Upper lobe of right lung (tissue), 1 donor: ENCODE measurements at places on chromosomes 12 and 14. TPM values are rescaled to one million over a fixed set of nuclear protein-coding genes. Genes with fewer than 3 reads are reported as not detected.
A peak's percentile ranks its signal among the peaks of the same experiment; 100 is the strongest.

Gene INHBC
- total RNA-seq: not detected

Gene CD27
- 1.5 TPM for total RNA-seq

Gene CLEC2D
- 12.9 TPM for total RNA-seq

Gene OVCH1
- total RNA-seq: 2.0 TPM

Gene KERA
- not detected for total RNA-seq

Gene B4GALNT3
- 14.0 TPM for total RNA-seq

Gene KLRB1
- 3.3 TPM for total RNA-seq

Gene NR1H4
- not detected for total RNA-seq

Gene SERPINA12
- not detected for total RNA-seq

Gene POTEM
- not detected for total RNA-seq

Gene USP44
- total RNA-seq: 14.9 TPM

Gene TAS2R9
- total RNA-seq: not detected

DNA sequence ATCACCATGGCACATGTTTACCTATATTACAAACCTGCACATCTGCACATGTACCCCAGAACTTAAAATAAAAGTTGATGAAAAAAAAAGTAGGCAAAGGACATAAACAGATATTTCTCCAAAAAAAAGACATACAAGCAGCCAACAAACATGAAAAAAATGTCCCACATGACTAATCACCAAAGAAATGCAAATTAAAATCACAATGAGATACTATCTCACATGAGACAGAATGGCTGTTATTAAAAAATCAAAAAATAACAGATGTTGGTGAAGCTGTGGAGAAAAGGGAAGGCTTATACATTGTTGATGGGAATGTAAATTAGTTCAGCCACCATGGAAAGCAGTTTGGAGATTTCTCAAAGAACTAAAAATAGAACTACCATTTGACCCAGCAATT, 68.0 kb upstream of the FAR2 start:
- H3K27ac ChIP-seq: no peak overlapping the region
- DNase-seq: no peak
- H3K27me3 ChIP-seq: no peaks in the 10 kb centered on the region

GRCh38 chr14:61051051-61051450, 70.0 kb downstream of the SLC38A6 start:
- H3K27ac ChIP-seq: no peak overlapping the region
- H3K4me1 ChIP-seq: no peaks in the 10 kb centered on the region
- H3K4me3 ChIP-seq: no peak overlapping the region
- no peak for DNase-seq
- no peaks in the 10 kb centered on the region for H3K27me3 ChIP-seq
- no peaks in the 10 kb centered on the region for H3K36me3 ChIP-seq

DNA sequence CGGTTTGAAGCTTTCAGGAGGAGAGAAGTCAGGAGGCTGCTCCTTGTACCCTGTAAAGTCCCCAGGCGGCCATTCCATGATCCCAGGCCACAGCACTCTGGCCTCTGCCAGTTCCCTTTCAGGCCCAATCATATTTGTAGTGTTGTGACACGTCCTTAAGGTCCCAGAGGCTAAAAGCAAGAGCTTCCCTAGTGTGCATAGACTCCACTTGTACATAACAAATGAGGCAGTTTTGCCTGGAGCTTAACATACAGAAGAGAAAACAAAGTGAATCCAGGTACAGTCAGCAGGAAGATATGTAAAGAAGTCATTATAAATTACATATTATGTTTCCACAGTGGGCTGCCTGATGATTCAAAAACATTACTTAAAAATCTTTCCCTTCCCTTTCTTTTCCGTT, 81.1 kb upstream of the RPH3A start:
- H3K27me3 ChIP-seq: no peaks in the 10 kb centered on the region
- no peak overlapping the region for H3K27ac ChIP-seq
- no peaks in the 10 kb centered on the region for H3K36me3 ChIP-seq
- H3K4me3 ChIP-seq: no peak overlapping the region
- no peak for DNase-seq

DNA sequence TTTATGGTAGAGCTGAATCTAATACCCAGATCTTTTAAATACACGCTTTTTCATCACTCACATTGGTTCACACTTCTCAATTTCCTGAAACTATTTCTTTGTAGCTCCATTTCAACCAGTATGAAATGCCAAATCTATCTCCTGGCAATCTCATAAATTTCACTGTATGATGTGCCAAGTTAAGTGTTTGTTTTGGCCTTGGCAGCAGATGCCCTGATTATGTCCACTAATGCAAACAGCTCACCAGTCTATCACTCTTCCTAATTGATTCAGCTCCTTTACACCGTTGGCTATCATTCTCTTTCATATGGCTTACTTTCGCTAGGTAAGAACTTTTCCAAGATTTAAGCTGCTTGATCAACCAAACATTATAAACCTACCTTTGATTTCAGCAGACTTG, 58.6 kb downstream of the ZFC3H1 start:
- no peak for DNase-seq
- no peaks in the 10 kb centered on the region for H3K27me3 ChIP-seq
- peaks cover 3% of the 10 kb centered on the region for H3K4me1 ChIP-seq
- H3K27ac ChIP-seq: no peak overlapping the region
- H3K36me3 ChIP-seq: peaks cover 39% of the 10 kb centered on the region

DNA sequence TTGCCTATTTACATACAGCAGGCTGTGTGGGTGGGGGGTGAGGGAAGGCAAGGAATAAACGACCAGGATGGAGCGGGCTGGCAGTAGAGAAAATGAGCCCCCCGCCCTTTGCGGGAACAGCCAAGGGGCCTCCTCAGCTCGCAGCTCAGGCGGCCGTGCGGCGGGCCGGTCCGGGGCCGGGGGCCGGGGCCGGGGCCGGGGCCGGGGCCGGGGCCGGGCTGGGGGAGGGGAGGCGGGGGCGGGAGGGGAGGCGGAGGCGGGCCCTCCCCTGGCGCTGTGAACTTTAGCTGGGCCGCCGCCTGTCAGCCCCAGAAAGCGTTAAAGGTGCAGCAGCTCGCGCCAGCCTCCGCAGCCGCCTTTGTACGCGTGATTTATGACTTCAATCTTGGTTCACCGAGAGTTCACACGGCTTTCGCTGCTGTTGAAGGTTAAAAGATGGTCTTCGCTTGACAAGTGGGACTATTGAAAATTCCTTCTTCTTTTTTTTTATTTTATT, 28.8 kb downstream of the HOXC4 start:
- no peak overlapping the region for H3K27ac ChIP-seq
- peaks cover 17% of the 10 kb centered on the region for H3K27me3 ChIP-seq
- H3K4me3 ChIP-seq: no peak overlapping the region

- H3K4me3 ChIP-seq: no peak overlapping the region
- no peaks in the 10 kb centered on the region for H3K27me3 ChIP-seq
- DNase-seq: no peak
Measured at GRCh38 chr12:67747869-67748742, 99.6 kb downstream of the DYRK2 start.

DNA sequence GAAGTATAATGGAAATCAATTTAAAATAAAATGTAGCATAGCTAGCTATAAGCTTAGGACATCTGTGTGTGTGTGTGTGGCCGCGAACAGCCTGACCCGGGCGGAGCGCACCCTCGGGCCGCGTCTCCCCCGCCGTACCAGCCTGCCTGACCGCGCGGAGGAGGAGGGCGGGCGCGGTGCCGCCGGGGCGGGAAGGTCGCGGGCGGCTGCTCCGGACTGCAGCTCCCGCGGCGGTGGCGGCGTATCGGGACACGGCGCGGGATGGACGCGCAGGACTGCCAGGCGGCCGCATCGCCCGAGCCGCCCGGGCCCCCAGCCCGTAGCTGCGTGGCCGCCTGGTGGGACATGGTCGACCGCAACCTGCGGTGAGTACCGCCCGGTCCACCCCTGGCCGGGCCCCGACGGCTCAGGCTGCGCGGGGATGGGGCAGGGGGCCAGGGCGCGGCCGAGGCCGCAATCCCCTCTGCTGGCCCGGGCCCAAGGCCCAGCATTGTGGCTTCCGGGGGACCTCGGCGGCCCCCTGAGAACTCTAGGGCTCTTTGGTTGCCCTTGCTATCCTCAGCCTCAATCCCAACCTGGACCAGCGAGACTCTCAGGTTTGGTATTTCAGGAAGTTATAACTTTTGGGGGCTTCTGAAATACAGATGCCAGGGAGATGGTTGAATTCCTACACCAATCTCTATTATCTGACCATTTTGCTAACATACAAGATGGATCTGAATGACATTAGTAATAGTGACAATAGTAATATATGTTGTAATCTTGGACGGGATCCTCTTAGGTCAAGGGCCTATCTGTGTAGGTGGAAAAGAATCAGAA, at the start of gene ABHD12B:
Gene ABHD12B, plus strand, starts transcription at position 140 of the 819 bp plus-strand sequence. Its CDS starts 122 bp downstream, at position 262.
- no peak within 1 kb of the TSS for H3K27ac ChIP-seq
- DNase-seq: no peak
- peaks cover 12% of the 10 kb centered on the region for H3K27me3 ChIP-seq
- peaks cover 3% of the 10 kb centered on the region for H3K4me1 ChIP-seq

DNA sequence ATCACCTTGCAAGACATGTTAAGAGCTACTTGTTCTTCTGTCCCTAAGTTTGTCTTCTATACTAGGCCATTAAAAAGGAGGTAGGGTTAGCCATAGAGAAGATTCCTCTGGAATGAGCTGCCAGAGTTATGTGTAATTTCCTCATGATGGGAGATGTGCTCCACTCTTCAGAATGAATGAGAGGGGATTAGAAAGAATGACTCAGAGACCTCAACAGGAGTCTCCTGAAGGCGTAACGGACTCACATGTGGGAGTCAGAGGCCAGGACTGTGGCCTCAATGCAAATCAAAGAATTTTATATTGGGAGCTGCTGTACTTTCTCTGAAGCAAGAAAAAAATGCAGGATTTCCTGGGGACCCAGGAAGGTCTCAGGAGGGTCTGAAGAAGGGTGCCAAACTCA, 87.8 kb upstream of the ATXN7L3B start:
- no peak overlapping the region for H3K27ac ChIP-seq
- H3K27me3 ChIP-seq: no peaks in the 10 kb centered on the region
- no peaks in the 10 kb centered on the region for H3K36me3 ChIP-seq
- H3K4me1 ChIP-seq: no peaks in the 10 kb centered on the region
- DNase-seq: no peak

GRCh38 chr14:29846339-29847055, 81.2 kb downstream of the PRKD1 start:
- no peaks in the 10 kb centered on the region for H3K36me3 ChIP-seq
- no peak overlapping the region for H3K4me3 ChIP-seq
- no peak overlapping the region for H3K27ac ChIP-seq
- DNase-seq: no peak
- H3K27me3 ChIP-seq: no peaks in the 10 kb centered on the region

- H3K36me3 ChIP-seq: peaks cover 18% of the 10 kb centered on the region
- DNase-seq: peak; percentile 87
- H3K4me3 ChIP-seq: peak within 1 kb of the TSS; percentile 62
- H3K27me3 ChIP-seq: no peaks in the 10 kb centered on the region
- H3K27ac ChIP-seq: peak within 1 kb of the TSS; percentile 93
- H3K4me1 ChIP-seq: peaks cover 42% of the 10 kb centered on the region
Measured at GRCh38 chr12:6943722-6944380, at the start of the genes C12orf57 and RNU7-1. TSS of gene C12orf57 (plus strand) at chr12:6944022. CDS start at chr12:6944122, 100 bp downstream. TSS of gene RNU7-1 (plus strand) at chr12:6943816.

DNA sequence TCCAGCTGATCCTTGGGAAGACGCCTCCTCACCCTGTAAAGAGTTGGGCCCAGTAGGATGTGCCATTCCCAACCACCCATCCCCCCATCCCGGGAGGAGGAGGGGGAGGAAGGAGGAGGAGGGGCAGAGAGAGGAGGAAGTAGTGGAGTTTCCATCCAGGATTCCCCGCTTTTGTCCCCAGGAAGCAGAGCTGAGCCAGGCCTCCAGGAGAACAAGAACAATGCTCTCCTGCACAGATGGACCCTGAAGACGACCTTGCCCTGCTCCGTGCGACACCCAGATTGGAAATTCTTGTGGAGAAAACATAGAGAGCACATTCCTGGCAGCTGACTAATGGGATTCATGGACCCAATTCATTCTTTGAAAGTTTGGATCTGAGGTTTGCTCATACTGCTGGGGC, 132.3 kb upstream of the CRY1 start:
- DNase-seq: no peak
- H3K27ac ChIP-seq: no peak overlapping the region
- no peaks in the 10 kb centered on the region for H3K36me3 ChIP-seq
- no peaks in the 10 kb centered on the region for H3K4me1 ChIP-seq
- no peak overlapping the region for H3K4me3 ChIP-seq
- H3K27me3 ChIP-seq: no peaks in the 10 kb centered on the region

- peaks cover 67% of the 10 kb centered on the region for H3K27me3 ChIP-seq
- peaks cover 5% of the 10 kb centered on the region for H3K4me1 ChIP-seq
- H3K27ac ChIP-seq: no peak within 1 kb of the TSS
Measured at GRCh38 chr12:130162267-130162666, at the start of gene FZD10. TSS of gene FZD10 (plus strand) at chr12:130162464. CDS start at chr12:130162943, 479 bp downstream.

DNA sequence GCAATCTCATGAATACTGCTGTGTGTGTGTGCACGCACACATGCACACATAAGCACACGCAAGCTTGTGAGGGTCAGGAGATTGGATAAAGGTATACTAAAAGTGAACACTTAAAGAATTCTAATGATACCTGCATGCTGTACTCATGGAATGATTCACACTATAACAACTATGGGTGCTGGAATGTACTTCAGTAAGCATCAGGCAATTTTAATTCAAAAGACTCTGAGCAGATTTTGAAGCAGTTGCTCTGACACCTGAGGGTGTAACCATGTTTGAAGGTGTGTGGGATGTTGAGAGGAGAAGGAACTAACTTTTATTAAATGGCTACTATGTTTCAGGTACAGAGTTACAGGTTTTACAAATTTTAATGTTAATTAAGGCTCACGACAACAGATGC, 61.6 kb downstream of the GARIN6 start:
- no peaks in the 10 kb centered on the region for H3K36me3 ChIP-seq
- H3K27ac ChIP-seq: no peak overlapping the region
- no peaks in the 10 kb centered on the region for H3K27me3 ChIP-seq
- no peak overlapping the region for H3K4me3 ChIP-seq

DNA sequence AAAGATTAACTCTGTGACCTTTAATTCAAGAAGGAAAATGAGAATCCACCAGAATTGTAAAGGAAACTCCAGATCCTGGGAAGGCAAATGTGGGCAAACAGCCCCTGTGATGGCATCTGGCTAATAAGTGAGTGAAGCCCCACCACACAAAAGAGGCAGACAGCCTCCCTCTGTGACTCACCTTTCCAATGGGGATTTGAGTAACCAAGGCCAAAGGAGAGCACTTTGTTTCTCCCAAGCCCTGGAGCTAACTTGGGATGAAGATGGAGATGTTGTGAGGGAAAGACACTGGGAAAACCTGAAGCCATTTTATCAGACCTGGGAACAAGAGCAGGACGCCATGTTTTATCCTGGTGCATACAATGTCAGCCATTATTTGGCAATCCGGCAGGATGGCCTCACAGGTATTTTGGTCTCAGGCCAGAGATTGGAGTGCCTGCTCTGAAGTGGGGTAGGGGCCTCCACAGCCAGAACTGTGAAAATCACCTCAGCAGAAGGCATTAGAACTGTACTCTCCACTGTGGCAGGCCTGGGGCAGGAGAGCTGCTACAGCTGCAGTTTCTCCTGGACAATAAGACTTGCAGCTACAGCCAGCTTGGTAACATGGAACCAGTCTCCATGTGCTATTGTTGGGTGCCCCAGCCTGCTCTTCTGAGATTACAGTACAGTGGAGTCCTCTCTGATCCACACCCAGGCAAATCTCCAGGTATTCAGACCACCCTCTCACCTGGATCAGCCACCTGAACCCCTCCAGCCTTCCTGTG, 96.6 kb upstream of the PCED1B start:
- H3K4me1 ChIP-seq: no peaks in the 10 kb centered on the region
- no peaks in the 10 kb centered on the region for H3K36me3 ChIP-seq
- H3K4me3 ChIP-seq: no peak overlapping the region
